ENCODE measurements at places on chromosomes 6 and 20.

DNA sequence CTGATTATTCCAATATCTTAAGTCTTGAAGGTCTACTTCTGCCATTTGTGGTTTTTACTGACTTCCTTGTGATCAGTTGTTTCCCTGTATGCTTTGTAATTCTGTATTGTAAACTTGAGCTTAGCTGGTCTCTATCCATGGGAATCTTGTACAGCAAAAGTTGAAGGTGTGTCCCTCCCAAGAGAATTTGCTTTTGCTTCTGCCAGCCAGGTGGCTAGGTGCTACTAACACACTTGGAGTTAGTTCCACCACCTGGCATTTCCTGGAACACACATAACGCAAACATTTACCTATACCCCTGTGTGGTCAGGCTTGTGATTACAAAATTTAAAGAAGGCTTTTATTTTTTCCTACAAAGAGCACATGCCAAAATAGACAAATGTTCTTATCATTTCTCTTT, 141.2 kb downstream of the GRM4 start:
- no peak for DNase-seq

GRCh38 chr6:106967936-106968555, 6.5 kb downstream of the CD24 start:
- no peak for DNase-seq

GRCh38 chr6:19798362-19798761, 38.8 kb upstream of the ID4 start:
- DNase-seq, result no peak

GRCh38 chr6:53361549-53362031, 12.8 kb upstream of the ELOVL5 start:
- no peak for DNase-seq

- DNase-seq, result no peak
These were observed 60.5 kb upstream of the EEF1A1 start for GRCh38 chr6:73581293-73581692.

- DNase-seq, result no peak
These were observed 154.9 kb downstream of the MRPL14 start for GRCh38 chr6:43972179-43972912.
